ENCODE measurements at places on chromosomes 2 and 18. TPM values are rescaled to one million over a fixed set of nuclear protein-coding genes. Genes with fewer than 3 reads are reported as not detected.

DNA sequence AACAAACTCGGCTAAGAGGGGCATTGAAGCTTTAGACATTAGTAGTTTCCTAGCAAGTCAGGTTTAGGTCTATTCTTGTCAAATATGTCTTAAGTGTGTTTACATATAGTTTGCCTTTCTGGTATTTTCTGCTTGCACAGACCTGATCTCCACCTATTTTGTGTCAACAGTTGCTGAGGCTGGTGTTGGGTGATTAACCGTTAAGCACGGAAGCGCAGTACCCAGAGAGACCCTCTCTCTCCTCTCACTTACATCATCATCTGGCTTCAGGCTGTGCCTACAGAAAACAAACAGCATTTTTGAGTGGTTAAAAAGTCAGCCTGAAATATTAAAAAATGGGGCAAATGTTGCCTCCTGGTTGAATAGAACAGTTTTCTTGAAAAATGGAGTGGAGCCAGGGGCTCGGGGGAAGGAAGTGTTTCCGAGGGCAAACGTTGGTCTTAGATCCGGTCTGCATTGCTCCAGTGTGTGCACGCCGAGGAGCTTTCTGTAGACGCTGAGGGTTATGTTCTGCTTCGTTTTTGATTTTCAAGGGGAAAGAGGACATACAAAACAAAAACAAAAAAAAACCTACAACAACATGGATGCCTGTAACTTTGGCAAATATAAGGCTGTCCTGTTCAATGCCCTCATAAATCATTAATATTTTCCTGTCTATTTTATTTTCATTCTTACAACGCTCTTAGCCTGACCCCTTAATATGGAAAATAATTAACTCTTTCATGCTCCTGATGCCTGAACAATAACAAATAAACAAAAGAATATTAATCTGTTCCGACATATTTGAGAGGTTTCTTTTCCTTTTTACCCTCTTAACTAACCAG lies 120.8 kb downstream of the MEIS1 start:
- DNase-seq = no peak
- H3K4me3 ChIP-seq = no peak overlapping the region
- H3K36me3 ChIP-seq = no peaks in the 10 kb centered on the region
- H3K27me3 ChIP-seq = no peaks in the 10 kb centered on the region
- H3K27ac ChIP-seq = no peak overlapping the region

- H3K27me3 ChIP-seq = no peaks in the 10 kb centered on the region
- H3K36me3 ChIP-seq = peaks cover 3% of the 10 kb centered on the region
- DNase-seq = no peak
- no peak overlapping the region for H3K27ac ChIP-seq
These were observed 3.2 kb downstream of the SH3YL1 start for GRCh38 chr2:260507-261161.

DNA sequence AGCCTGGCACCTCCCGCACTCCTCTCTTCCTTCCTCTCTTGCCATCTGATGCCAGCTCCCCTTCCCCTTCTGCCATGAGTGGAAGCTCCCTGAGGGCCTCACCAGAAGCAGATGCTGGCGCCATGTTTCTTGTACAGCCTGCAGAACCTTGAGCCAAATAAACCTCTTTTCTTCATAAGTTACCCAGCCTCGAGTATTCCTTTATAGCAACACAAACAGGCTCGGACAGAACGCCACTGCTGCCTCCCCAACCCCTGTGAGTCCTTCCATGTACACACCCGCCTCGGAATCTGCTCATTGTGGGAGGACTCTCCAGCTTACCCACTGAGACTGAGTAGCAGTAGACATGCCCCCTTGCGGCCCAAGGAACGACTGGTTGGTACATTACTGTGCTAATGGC lies 8.3 kb upstream of the RPS7 start:
- H3K27me3 ChIP-seq = no peaks in the 10 kb centered on the region
- no peak for DNase-seq
- no peak overlapping the region for H3K27ac ChIP-seq
- H3K4me1 ChIP-seq = peaks cover 2% of the 10 kb centered on the region
- no peak overlapping the region for H3K4me3 ChIP-seq
- no peaks in the 10 kb centered on the region for H3K36me3 ChIP-seq

DNA sequence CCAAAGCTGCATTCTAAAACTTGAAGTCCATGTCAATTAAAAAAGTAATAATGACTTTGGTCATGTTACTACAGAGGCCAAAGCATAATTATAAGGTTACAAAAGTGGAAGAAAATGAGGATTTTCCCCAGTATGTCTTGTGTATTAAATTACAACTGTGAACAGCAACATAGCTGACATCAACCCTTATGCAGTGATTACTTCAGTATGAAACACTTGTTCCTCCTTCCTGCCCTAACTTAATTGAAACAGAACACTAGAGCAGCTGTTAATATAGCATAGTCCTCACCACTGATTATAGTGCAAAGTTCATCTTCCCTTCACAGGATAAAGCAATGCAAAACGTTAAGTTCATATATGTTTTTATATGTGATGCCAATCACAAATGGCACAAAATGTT lies 29.9 kb downstream of the EPB41L3 start:
- H3K4me3 ChIP-seq = no peak overlapping the region
- H3K4me1 ChIP-seq = no peaks in the 10 kb centered on the region
- DNase-seq = no peak
- H3K36me3 ChIP-seq = no peaks in the 10 kb centered on the region
- H3K27me3 ChIP-seq = no peaks in the 10 kb centered on the region

DNA sequence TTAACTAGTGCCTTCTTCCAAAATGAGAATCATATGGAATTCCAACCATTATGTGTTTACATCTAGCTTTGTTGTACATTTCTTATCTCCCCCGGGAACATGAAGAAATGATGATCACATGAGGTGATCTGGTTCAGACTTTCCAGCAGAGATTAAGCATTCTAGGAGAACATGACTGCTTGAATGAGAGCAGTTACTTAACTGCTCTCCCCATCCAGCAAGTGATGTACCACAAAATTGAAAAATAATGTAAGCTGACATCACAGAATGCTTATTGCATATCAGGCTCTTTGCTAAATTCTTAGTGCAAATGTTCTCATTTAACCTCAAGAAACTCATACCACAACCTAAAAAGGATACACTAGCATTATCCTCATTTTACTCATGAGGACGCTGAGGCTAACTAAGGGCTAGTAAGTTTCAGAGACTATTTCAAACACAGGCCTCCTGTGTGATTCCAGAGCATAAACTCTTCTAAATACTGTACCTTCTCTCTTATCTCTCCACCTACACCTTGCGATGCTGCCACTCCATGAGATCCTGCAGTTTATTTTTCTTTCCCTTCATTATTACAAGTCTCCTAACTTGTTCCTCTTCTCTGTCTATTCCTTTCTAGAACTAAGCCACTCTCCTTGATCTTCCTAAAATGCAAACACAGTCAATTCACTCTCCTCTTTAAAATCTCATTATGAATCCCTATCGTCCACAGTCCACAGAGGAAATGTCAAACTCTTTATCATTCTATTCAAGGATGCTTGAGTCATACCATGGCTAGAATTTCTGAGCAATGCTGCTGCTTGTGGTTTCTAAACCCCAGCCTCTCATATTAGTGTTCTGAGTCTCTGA lies 1224.8 kb upstream of the ZEB2 start:
- H3K27ac ChIP-seq = no peak overlapping the region
- no peaks in the 10 kb centered on the region for H3K36me3 ChIP-seq
- H3K4me3 ChIP-seq = no peak overlapping the region
- DNase-seq = no peak
- H3K27me3 ChIP-seq = no peaks in the 10 kb centered on the region

- no peak overlapping the region for H3K27ac ChIP-seq
- no peaks in the 10 kb centered on the region for H3K36me3 ChIP-seq
- no peak overlapping the region for H3K4me3 ChIP-seq
- no peaks in the 10 kb centered on the region for H3K27me3 ChIP-seq
These were observed 612.2 kb upstream of the VRK2 start for GRCh38 chr2:57434441-57434840.

ACTR1B gene
- polyA plus RNA-seq = 31.2 TPM

CCDC85A gene
- 0.03 TPM for polyA plus RNA-seq
